ENCODE measurements at places on chromosomes 7 and 10. TPM values are rescaled to one million over a fixed set of nuclear protein-coding genes. Genes with fewer than 3 reads are reported as not detected.

Gene MGAM2
- not detected for total RNA-seq

Gene UPK3B
- 1.3 TPM for total RNA-seq

Gene MRLN
- total RNA-seq: not detected

Gene SUN3
- total RNA-seq: 0.64 TPM

Gene FAS
- total RNA-seq: 65.1 TPM

DNA sequence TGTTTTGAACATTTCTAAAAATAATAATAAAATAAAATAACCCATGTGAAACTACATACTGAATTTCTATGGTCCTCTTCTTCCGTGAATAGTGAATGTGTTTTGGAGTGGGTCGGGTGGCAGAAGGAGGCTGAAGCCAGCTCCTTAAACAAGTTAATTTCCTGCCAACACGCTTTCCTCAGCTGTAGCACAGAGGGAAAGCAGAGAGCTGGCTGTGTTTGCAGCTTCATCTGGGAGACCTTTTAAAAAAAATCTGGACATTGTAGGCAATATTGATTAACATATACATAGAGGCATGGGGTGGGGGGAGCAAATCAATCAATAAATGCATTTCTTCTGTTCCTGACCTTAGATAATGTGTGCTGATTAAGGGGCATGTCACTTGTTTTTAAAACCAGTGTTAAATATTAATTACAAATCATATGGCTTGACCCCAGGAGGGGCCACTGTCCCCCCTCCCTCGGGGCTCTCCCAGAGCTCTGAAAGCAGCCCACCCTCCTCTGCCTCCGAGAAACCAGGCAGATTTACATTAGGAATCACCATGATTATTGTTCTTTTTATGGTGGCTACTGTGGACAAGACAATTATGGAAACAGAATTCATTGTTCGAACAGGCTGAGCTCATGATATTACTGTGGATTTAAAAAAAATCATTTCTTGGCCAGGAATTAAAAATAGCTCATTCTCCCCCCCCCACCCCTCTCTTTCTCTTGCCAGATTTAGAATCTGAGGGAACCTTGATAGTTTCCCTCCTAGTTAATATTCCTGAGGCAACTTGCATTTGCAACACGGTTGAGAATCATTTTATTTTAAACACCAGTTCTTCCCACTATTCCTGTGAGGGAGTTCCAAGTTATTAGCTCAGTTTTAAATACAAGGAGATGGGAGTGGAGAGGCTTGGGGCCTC, 100.5 kb upstream of the CARD11 start:
- H3K27me3 ChIP-seq: no peaks in the 10 kb centered on the region
- no peaks in the 10 kb centered on the region for H3K36me3 ChIP-seq
- H3K4me3 ChIP-seq: no peak overlapping the region

DNA sequence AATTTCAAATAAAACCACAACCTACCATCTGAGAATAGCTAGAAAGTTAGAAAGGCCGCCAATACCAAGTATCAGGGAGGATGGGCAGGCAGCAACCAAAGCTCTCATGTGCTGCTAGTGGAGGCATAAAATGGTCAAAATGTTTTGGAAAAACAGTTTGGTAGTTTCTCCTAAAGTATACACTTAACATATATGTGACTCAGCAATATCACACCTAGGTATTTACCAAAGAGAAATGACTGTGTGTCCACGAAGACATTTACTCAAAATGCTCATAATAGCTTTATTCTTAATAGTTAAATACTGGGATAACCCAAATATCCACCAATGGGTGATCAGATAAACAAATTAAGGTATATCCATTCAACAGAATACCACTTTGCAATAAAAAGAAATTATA, 14.3 kb downstream of the RHEB start:
- no peak overlapping the region for H3K4me3 ChIP-seq
- no peak for DNase-seq
- H3K4me1 ChIP-seq: peaks cover 38% of the 10 kb centered on the region
- H3K27ac ChIP-seq: no peak overlapping the region

DNA sequence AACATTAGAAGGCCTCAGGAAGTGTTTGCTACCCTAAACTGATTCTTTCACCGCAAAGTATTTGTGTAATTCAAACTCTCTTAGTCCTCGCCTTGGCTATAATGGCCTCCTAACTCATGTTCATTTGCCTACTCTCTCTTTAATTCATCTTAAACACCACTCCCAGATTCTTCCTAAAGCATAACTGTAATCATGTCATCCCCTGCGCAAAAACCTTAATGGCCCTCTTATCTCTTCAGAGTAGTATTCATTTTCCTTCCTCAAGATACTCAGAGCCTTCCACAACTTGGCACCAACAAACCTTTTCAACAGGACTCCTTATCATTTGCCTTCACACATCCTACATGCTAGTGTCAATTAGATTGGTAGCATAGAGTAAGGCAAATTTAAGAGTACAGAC, 42.9 kb downstream of the CSTF2T start:
- DNase-seq: no peak
- peaks cover 3% of the 10 kb centered on the region for H3K27me3 ChIP-seq
- H3K4me3 ChIP-seq: no peak overlapping the region
- H3K4me1 ChIP-seq: no peaks in the 10 kb centered on the region
- no peaks in the 10 kb centered on the region for H3K36me3 ChIP-seq

GRCh38 chr10:26303366-26303765, 86.8 kb downstream of the GAD2 start:
- no peaks in the 10 kb centered on the region for H3K4me1 ChIP-seq
- H3K36me3 ChIP-seq: no peaks in the 10 kb centered on the region
- H3K27me3 ChIP-seq: peaks cover 6% of the 10 kb centered on the region
- H3K4me3 ChIP-seq: no peak overlapping the region
- DNase-seq: no peak

DNA sequence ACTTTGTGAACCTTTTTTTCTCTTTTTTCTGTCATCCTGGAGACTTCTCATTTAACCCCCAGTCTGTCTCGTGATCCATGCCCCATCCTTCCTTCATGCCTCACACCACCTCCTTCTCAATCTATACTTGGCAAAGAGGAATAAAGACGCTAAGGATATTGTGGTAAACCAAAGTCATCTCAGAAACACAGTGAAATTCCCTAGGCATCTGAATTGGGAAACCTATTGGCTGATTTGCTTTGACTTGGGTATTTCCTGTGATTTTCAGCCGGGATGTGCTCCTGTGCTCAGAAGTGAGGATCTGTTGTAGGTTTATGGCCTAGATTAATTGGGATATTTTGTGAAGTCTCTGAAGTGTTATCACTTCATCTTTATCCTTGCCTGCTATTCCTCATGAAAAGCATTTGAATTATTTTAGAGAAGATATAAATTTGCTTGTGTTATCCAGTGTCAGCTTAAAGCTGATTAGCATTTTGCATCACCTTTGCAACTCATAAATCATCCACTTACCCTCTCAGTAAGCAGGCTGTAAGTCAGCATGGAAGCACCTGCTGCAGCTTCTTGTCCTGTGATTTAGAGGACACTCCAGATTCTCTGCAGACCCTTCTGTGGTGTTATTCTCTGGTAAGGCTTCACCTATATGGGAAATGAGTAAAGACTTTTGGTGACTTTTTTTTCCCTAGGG, 138.0 kb downstream of the AUTS2 start:
- H3K27me3 ChIP-seq: peaks cover 5% of the 10 kb centered on the region
- H3K4me1 ChIP-seq: peaks cover 14% of the 10 kb centered on the region
- H3K4me3 ChIP-seq: no peak overlapping the region
- no peak overlapping the region for H3K27ac ChIP-seq
- no peak for DNase-seq

DNA sequence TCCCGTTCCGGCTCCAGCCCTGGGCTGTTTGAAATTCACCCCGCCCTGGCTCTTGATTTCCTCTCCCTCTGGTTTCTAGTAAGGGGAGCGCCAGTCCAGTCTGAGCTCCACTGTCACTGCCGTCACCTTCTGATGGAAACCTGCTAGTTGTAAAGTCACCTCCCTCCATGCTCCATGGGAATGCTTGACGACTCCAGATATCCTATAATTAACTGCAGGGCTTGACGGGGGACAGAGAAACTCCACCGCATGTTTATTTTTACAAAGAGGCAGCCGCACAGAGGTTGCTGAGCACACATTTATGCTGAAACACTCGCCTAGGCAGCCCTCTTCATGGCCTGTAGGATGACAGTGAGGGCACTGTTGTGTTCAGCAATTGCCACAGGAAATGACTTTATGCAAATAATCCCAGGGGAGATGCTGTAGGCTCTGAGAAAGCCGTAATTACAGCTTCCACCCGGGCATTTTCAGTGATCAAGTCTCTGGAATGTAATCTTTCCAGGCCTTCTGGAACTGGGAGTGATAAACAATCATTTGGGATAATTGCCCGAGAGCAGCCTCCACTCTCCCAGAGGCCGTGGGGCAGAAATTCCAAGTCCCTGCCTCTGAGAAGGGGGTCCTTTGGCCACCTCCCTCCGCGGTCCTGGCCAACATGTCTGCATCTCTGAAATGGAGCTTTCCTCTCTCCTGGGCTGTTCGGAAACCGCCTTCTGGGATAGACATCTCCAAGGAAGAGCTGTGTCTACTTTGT, 300.5 kb downstream of the KLF6 start:
- DNase-seq: no peak
- peaks cover 12% of the 10 kb centered on the region for H3K4me1 ChIP-seq
- H3K27me3 ChIP-seq: peaks cover 3% of the 10 kb centered on the region
- H3K27ac ChIP-seq: no peak overlapping the region
- H3K36me3 ChIP-seq: no peaks in the 10 kb centered on the region
- no peak overlapping the region for H3K4me3 ChIP-seq

DNA sequence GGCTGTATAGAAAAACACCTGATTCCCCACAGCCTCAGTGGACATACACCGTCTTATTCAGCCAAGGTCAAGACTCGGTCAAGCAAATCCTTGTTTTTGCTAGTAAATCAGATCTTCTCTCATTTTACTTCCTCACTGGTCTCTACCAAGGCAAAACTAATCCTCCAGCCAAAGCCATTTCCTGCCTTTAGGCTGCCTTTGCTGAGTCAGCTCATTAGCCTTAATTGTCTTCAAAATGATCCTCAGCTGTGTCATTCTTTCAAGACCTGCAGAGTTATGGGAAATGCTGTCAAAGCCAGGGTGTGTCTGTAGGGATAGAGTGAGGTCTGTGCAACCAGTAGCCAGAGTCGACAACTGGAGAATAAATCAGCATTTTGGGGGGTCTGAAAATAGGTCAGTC, 107.2 kb upstream of the FAM180A start:
- H3K27me3 ChIP-seq: peaks cover 5% of the 10 kb centered on the region
- H3K4me1 ChIP-seq: no peaks in the 10 kb centered on the region
- no peak overlapping the region for H3K4me3 ChIP-seq
- H3K27ac ChIP-seq: no peak overlapping the region

GRCh38 chr10:61987537-61987936, 86.0 kb downstream of the ARID5B start:
- no peaks in the 10 kb centered on the region for H3K27me3 ChIP-seq
- H3K36me3 ChIP-seq: peaks cover 61% of the 10 kb centered on the region

DNA sequence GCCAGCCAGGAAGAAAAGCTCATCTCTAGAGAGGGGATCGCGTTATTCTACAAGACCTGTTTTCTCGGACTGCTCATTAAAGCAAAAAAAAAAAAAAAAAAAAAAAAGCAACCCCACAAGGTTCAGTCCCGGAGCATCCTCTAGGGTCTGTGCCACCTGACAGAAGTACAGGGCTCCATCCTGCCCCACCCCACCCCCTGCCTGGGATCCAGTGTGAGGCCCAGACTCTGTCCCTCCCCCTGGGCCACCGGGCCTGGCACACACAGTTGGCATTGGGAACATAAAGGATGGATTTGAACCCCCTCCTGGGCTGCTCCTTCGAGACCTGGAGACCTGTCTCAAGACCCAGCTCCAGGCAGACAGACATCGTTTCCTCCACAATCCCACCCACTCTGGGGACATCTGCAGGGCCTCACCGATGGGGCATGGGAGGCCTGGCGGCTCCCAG, 688 bp downstream of the ORAI2 start:
- peaks cover 56% of the 10 kb centered on the region for H3K4me1 ChIP-seq
- H3K27ac ChIP-seq: peak overlapping the region; percentile 86
- H3K36me3 ChIP-seq: peaks cover 31% of the 10 kb centered on the region
- H3K27me3 ChIP-seq: no peaks in the 10 kb centered on the region
- peak; percentile 29 for DNase-seq

DNA sequence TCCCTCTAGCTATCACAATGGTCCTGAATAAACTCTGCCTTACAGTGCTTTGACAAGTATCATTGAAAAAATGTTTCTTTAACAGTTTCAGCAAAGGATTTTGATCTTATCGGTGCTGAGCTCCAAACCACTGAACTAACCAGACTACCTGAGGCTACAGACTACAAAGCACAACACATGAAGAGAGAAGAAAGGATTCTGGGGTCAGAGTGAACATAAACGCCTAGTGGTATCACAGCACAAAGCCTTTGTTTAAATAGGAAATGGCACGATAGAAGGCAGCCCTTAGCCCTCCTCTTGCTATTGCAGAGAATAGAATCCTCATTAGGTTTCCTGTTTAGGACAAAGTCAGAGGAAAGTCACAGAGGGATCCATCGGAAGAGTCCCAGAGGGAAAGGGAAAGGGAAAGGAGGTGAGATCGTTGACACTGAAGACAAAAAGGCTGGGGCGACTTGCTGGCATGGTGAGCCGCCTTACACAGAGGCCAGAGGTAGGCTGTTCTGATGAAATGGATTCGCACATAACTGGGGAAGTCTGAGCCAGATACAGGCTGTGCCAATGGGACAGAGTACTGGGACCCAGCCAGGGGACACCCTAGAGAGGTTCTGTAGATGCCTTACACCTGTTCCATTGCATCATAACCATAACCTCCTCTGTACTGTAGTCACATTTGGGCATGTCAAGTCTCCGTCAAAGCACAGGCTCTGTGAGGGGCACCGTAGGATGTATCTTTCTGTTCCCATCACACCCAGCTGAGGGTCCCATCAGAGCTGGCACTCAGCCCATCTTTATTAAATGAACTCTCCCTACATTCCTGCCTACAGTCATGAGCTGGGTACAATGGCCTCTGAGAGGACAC, 71.5 kb downstream of the XPNPEP1 start:
- H3K4me3 ChIP-seq: no peak overlapping the region
- H3K4me1 ChIP-seq: peaks cover 17% of the 10 kb centered on the region
- DNase-seq: no peak
- no peak overlapping the region for H3K27ac ChIP-seq
- H3K27me3 ChIP-seq: peaks cover 1% of the 10 kb centered on the region

DNA sequence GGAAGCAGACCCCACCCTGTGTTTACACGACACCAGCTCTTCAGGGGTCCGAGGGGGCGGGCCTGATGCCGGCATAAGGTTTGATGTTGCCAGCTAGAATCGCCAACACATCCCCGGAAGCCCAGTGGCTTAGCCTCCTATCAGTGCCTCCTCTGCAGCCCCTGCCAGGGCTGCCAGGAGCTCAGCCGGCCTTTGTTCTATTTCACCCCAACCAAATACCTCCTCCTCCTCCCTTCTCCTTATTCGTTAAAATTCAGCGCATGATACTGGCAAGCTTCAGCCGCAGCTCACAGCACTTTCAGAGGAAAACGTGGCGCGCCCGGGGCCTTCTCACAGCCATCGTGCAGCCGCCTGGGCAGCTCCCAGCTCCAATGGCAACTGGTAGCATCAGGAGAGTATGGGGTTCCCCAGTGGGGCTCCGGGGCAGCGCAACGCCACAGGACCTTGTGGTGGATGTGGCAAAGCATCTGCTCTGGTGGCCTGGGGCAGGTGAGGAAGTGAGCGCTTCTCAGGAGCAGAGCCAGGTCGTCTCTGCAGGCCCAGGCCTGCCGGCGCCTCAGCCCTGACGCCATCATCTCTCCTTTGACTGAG, 176.4 kb upstream of the RHEB start:
- H3K36me3 ChIP-seq: no peaks in the 10 kb centered on the region
- H3K27me3 ChIP-seq: no peaks in the 10 kb centered on the region
- H3K27ac ChIP-seq: no peak overlapping the region
- no peaks in the 10 kb centered on the region for H3K4me1 ChIP-seq
- no peak for DNase-seq

GRCh38 chr10:112141292-112141691, 42.3 kb downstream of the GPAM start:
- H3K36me3 ChIP-seq: no peaks in the 10 kb centered on the region
- no peak for DNase-seq
- no peaks in the 10 kb centered on the region for H3K4me1 ChIP-seq
- H3K27me3 ChIP-seq: no peaks in the 10 kb centered on the region

GRCh38 chr10:114534571-114534981, 123.5 kb downstream of the ABLIM1 start:
- no peak for DNase-seq
- H3K4me3 ChIP-seq: no peak overlapping the region
